GM04503 (cell line): ENCODE measurements at places on chromosomes 16 and 17.

DNA sequence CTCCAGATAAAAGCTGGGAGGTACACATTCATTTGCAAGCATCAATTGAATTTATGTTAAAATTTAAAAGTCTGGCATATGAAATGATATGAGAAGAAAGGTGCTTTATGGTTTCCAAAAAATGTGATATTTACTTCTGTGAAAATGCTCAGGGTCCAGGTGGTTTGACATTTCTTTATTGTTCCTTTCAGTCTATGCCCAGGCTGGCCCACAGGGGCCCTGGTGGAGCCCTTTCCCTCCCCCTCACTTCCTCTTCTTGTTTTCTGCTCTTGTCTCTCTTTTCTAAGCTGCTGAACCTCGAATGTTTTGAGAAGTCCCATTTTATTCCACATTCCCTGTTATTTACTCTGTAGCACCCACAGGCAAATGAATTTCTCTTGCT lies 127.8 kb downstream of the HS3ST3B1 start:
- DNase-seq: no peak

GRCh38 chr17:55961386-55961785 lies 191.9 kb upstream of the ANKFN1 start:
- DNase-seq: no peak

DNA sequence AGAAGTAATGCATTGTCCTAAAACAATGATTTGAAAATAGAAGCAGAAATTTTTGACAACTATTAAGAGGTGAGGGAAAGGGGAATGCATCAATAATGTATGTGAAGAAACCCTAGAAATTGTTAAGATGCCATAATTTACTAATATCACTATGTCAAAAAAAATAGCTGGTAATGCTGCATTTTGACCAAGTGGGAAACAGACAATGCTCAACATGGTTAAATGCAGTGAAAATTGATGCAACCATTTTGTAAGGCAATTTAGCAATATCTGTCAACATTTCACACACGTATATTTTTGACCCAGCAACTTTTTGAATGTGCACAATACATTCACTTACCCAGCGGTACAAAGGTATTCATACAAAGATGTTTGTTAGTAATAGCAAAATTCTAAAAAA lies 381.6 kb downstream of the CDH11 start:
- DNase-seq: no peak

GRCh38 chr17:40314584-40314956 lies 5.6 kb downstream of the RARA start:
- DNase-seq: no peak

GRCh38 chr16:78490847-78491246 lies 391.4 kb downstream of the WWOX start:
- DNase-seq: no peak

- DNase-seq: no peak
Observed at GRCh38 chr16:20901436-20902112, 1.0 kb downstream of the LYRM1 start.

- peak; percentile 3 for DNase-seq
Observed at GRCh38 chr16:47965439-47965838, 190.4 kb downstream of the ABCC12 start.

DNA sequence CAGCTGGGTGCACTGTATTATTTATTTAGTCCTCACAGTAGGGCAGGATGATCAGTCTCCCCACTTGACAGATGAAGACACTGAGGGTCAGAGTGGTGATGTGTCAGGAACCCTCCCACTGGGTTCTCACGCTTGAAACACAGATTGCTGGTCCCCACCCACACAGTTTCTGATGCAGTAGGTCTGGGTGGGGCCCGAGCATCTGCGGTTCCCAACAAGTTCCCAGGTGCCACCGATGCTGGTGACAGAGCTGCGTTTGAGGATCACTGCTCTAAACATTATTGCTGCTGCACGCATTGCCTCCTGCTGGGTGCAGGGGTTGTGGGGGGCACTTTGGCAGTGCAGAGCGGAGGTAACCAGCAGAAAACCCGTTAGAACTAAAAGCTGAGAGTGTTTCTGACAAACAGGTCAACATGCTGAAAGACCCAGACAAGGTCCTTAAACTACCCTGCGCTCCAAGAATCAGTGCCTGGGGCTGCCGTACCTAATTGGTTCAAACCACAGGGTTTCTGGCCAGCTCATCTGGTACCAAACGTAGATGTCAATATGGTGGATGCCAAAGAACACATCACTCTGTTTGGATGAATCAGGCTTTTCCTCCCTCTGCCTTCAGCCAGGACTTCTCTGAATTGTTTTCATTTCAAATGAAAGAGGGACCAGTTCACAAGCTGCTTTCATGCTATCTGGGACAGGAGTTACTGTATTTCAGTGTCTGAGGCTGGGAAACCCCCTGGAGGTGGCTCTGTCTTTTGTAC lies 76.0 kb downstream of the ABCC1 start:
- DNase-seq: peak; percentile 78

- DNase-seq: no peak
Observed at GRCh38 chr16:66258916-66259845, 107.3 kb upstream of the CDH5 start.

DNA sequence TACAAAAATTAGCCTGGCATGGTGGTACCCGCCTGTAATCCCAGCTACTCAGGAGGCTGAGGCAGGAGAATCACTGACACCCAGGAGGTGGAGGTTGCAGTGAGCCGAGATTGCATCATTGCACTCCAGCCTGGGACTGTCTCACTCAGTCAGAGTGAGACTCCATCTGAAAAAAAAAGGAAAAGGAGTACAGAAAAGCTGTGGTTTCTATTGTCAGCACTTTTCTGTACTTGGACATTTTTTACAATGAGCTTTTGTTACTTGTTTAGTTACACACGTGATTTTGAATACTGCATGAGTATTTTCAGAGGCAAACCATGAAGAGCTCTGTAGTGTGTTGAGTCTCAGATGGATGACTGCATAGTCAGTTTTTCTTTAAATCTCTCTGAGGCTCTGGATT lies 26.3 kb downstream of the ZC3H18 start:
- no peak for DNase-seq

GRCh38 chr17:66175892-66176291 lies 16.0 kb downstream of the CEP112 start:
- no peak for DNase-seq

DNA sequence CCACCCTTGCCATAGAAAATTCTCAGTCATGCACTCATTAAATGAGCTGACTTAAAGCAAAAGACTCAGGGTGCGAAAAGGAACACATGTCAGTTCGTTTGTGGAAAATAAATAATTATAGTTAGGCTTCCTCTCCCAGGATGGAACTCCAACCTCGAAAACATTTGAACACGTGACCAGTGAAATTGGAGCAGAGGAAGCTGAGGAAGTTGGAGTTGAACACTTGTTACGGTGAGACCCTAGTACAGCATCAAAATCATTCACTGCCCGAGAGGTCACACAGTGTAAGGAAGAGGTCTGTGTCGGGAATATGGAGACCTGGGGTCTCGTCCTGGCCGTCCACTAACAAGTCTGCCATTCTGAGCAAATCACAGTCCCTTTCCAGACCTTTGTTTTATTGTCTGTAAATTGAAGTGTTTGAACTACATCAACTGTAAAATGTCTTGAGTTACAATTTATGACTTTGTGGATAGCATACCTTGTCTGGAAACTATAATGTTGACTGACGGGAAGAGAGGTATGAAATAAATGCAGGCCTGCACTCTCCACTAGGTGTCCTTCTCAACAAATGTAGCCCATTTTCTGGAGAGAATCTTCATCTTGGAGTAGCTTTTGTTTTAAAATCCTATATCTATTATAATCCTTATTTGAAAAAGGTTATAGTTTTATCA lies 7.7 kb downstream of the PSMD7 start:
- DNase-seq: no peak

DNA sequence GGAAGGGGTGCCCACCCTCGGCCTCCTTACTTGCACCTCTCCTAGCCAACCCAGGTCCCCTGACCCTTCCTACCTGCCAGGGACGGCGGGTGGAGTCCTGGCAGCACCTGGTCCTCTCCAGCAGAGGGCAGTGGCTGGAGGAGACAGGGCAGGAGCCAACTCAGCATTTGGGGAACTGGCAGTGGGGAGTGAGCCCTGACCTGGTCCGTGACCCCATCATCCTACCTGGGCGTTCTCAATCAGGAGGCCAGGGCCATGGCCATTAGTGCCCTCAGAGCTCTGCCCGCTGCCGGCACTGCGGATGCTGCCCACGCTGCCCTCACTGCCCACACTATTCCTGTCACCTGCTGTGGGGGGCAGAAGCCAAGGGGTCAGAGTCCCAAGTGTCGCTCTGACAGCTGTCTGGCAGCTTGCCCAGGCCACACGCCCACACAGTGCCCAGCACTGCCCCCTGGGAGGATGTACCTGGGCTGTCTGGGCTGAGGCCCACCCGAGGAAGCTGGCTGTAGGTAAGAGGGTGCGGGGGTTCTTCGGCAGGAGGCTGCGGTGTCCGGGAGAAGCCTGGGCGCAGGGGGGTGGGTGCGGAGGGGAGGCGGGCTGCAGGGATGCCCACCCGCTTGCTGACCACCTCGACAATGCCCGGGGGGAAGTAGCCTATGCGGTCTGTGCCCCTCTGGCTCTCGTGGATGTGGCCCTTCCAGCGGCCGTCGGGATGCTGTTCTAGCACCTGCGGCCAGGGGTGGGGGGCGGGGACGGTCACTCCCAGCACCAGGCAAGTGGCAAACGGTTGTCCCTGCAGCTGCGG lies 10.8 kb downstream of the CASKIN2 start:
- no peak for DNase-seq

- no peak for DNase-seq
Observed at GRCh38 chr17:34081269-34081668, 173.8 kb upstream of the CCL2 start.

GRCh38 chr16:83530293-83530692 lies 277.5 kb upstream of the HSBP1 start:
- peak; percentile 95 for DNase-seq

DNA sequence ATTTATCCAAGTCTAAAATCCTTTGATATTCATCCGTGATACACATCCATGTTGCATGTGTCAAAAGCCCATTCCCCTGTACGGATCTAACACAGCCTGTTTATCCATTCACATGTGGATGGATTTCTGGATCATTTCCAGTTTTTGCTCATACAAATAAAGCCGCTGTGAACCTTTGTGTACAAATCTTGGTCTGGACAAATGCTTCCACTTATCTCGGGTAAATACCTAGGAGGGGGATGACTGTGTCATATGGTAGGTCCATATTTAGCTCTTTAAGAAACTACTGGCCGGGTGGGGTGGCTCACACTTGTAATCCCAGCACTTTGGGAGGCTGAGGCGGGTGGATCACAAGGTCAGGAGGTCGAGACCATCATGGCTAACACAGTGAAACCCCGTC lies 6.3 kb upstream of the TBCD start:
- DNase-seq: no peak

- DNase-seq: no peak
Observed at GRCh38 chr17:58530655-58531054, 16.2 kb upstream of the MTMR4 start.

DNA sequence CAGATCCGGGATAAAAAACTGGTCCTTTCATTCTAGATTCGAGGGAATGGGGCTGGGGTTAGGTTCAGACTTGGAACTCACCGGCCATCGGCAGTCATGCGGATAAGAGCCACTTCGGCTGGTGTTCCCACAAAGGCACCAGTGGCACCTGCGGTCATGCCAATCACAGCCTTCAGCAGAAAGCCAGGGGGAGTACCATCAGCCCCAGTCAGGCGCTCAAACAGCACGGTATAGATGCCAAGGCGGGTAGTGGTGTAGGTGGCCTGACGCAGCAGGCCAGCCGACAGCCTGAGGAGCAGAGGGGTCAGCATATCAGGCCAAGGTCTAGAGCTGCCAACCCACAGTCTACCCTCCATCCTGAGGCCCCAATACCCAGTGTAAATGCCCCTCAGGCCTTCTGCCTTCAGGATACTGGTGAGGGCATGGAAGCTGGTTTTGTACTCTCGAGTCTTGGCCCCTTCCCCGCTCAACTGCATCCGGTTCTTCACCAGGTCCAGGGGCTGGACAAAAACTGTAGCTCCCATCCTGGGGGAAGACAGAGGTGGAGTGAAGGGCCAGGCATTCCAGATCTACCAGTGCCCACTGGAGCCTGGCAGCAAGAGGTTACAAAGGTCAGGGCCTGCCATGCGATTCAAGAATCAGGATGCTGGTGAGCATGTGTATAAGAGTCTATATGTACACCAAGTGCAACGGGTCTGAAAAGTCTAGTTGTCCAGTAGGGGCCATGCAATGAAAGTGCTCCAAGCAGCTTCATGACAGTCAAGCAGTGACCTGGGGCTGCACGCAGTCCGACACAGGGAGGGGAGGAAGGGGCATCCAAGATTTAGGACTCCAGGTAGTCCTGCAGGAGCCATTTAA lies 929 bp downstream of the SLC25A11 start:
- DNase-seq: no peak

DNA sequence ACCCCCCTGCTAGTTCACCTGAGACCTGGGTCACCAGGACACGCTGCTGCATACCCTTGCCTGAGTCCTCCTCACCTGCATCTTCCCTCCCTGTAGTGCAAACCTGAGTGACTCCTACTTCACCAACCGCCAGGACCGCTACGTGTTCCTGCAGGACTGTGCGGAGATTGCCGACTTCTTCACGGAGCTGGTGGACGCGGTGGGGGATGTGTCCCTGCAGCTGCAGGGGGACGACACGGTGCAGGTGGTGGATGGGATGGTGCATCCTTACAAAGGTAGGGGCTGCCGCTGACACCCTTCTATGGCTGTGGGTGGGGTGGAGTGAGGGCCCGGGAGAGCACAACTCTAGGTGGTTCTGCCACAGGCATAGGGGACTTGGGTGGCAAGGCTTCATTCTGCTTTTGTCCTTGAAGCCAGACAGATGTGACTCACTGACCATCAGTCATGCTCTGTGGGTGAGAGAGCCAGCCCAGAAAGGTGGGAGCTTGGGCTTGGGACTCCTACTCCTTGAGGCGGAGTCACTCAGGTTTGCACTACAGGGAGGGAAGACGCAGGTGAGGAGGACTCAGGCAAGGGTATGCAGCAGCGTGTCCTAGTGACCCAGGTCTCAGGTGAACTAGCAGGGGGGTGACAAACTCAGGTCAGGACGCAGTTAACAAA lies 22.3 kb downstream of the PGS1 start:
- no peak for DNase-seq

DNA sequence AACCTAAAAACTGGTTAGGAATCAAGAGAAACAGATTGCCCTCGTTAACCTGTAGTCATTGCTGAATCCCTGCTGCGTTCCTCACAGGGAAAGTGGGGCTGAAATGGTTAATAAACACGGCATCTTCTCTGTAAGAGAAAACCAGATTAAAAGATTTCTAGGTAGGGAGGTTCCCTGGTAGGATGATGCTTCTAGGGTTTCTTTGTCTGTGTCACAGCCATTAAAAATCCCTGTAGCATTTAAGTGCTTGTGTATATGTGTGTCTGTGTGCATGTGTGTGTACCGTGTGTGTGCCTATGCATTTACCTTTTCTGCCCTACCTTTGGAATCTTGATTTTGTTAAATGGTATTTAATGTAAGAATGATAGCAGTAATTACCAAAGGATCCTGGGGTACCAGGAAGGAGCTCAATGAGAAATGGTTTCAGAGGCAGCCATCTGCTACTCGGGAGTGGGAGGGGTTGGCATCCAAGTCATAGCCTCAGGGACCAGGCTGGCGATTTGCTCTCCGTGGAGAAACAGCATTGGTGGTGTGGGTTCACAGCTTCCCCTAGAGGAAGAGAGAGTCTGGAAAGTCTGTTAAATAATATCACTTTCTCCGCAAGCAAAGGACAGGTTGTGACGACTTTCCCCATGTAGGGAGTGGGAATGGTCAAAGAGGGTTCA lies 177.1 kb downstream of the HS3ST4 start:
- no peak for DNase-seq
